ENCODE measurements at places on chromosomes 2 and 18.

DNA sequence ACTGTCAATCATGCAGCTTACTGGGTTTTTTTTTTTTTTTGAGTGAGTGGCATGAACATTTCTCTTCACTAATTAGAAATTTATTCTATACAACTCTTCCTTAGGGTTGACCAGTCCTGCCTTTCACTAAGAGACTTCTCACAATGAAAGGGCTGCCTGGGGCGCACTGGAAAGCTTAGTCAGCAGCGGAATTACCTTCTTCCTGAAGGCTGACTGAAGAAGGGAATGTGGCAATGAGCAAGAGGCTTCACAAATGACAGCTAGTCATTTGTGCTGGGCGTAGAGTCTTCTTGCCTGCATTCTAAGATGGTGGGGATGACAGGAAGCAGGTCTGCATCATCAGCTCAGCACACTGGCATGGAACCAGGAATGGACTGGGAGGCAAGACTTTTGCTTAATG, 15.6 kb upstream of the SCN3A start:
- DNase-seq: no peak

DNA sequence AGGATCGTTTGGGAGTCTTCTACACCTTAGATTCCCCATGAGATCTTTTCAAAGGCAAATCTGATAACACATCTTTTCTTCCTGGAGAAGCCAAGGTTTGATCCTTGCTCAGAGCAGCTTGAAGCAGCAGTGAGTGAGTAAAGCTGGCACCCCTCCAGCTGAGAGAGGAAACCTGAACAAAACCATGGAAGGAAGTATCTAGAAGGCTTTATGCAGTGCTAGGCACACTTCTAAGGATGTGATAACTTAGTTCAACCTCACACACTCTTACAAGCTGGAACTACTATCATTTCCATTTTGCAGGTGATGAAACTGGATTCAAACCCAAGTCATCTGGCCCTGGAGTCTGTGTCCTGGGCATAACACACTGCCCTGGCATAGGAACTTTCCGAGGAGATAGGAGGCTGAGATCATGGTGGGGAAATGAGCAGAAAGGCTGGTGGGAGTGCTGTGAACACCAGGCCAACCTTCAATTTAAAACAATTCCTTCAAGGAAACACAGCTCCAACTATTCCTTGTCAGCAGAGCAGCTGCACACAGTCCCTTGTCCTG, 71.2 kb downstream of the CTAGE1 start:
- no peak for DNase-seq

DNA sequence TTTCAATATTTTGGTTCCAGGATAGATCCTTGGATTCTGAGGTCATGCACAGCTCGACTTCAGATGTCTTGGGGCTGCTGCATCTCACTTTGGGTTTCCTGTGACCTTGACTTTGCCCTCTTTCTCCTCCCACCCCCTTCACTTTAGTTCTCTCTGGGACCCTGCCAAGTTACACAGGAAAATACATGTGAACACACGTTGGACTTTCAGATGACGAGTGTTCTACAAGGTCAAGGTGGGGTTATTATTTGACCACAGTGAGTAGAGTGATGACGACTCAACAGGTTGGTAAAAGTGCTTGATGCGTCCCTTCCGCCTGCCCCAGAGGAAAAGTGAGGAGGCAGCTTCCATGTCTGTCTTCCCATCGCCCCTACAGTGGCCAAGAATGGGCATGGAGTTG, 122.4 kb upstream of the SMAD2 start:
- no peak for DNase-seq

DNA sequence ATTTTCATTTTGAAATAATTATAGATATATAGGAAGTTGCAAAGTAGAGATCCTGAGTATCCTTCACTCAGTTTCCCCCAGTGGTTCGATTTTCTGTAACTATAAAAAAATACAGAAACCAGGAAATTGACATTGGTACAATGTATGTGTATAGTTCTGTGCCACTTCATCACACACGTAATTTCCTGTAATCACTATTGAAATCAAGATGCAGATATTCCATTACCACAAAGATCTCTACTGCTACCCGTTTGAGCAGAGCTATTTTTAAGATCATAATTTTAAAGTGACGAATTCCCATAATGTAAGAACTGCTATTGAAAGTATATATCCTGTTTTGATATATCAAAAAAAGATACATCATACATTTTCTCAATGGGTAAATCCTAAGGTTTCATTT, 142.3 kb downstream of the BABAM2 start:
- no peak for DNase-seq

DNA sequence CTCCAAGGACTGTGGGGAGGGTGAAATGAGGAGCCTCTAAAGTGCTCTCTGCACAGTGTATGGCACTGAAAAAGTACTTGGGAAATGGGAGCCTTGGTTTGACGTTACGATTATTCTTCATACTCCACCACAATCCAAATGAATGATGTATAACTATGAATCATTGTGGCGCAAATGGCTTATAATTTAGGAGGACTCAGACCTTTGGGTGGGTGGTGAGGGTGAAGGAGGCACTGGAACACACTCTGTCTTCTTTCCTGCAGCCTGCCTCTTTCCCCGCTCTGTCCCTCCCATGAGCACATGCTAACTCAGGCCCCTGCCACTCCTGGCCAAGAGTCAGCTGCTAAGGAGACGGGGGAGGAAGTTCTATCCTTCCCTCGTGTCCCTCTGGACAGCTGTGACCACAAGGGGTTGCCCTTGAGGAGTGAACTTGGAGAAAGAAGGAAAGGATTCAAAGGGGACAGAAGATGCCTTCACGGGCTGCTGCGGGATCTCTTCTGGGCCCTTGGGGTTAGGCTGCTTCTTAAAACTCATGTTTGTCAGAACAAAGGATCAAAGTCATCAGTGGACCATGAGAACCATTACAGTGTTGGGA, 36.5 kb downstream of the POLR1A start:
- DNase-seq: no peak

DNA sequence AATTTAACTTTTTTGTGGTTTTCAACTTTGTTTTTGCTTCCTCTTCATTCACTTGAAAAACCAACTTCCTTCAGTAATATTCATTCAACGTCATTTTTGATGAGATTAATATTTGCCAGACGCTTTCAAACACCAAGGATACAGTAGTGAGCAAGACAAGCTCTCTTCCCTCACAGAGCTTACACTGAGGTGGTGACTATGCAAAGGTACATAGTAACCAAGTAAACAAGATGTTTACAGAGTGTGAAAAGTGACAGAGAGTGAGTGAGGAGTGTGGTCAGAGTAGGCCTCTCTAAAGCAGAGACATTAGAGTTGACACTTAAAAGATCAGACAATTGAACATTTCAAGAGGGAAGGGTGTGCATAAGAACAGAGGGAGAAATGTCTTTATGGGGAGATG, 155.5 kb downstream of the TMEM247 start:
- DNase-seq: no peak

DNA sequence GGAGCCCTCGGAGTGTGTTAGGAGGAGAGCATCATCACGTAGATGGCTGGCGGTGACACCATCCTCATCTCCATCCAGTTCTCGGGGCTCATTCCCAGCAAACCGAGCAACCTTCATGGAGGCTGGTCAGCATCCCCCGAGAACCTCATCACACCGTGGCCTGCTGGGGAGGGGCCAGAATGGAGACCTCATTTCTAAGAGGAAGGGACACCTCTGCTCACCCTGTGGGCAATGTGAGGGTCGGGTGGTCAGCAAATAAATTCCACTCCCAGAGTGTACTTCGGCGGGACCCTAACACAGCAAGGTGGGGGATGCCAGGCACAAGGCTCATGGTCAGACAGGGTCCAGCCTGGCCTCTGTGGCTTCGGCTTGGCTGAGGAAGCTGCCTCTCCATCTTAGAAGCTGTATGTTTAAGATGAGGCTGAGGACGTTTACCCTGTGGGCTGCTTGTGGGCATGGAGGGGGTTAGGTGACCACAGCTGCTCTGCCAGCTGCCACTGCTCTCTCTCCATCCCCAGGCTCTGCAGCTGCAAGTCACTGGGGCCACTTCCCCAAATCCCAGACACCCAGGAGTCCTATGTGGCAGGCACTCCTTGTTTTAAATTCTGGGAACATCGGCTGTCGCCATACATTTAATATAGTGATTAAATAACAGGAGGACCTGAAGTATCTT, 56.5 kb upstream of the PXDN start:
- DNase-seq: no peak

GRCh38 chr2:31078579-31079105, 59.6 kb downstream of the GALNT14 start:
- no peak for DNase-seq

DNA sequence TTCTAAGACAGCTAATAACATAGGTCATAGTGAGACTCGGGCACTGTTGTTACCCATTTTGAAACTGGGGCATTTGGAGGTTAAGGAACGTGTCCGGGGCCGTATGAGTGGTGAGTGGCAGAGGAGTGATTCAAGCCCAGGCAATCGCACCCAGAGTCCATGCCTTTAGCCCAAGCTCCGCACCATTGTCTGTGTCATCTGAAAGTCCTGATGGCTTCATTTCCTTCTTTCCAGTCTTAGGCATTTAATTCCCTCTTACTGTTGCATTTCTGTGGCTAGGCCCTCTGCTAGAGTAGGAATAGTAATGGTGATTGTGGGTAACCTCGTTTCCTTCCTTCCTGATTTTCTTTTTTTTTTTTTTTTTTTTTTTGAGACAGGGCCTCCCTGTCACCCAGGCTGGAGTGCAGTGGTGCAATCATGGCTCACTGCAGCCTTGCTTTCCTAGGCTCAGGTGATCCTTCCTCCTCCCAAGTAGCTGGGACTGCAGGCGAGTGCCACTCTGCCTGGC, 49.8 kb upstream of the ASB1 start:
- DNase-seq: no peak

GRCh38 chr2:225737556-225737955, 338.0 kb downstream of the NYAP2 start:
- no peak for DNase-seq

DNA sequence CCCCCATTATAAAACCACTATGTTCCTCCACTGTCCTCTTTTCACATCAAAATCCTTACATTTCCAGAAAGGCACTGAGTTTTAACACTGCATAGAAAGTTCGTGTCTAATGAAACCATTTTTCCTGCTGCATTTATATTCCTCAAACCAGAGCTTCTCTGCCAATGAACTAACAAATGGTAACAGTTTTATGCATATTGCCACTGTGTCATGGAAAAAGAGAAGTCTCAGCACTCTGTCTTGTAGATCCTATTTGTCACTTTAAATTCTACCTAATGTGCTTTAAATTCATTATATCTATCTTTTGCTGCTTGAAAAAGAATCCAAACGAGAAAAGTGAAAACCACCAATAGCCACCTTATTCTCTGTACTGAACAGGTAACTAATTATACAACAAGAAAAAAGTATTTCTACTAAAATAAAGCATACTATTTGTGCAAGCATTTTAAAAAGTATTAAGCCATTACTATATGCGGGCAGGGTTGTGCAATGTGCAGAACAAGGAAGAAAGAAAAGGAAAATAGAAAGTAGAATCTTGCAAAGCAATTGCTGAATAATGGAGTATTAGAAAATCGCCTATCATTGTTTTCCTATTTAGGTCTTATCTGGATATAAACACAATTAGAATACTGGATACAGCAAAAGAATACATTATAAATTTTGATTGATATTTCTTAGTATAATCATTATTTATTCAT, 328.9 kb downstream of the ZEB2 start:
- DNase-seq: no peak

Data from GM23338 (cell line).